Heart right ventricle (tissue), 16 donors: ENCODE measurements at places on chromosomes 5 and 9. TPM values are rescaled to one million over a fixed set of nuclear protein-coding genes. Genes with fewer than 3 reads are reported as not detected.

LCN15 gene
- 1.0 TPM for polyA plus RNA-seq

CCDC192 gene
- polyA plus RNA-seq, result 0.13 TPM

AQP7 gene
- 255 TPM for polyA plus RNA-seq

LMX1B gene
- 0.29 TPM for polyA plus RNA-seq

PTGR1 gene
- 10.4 TPM for polyA plus RNA-seq

PRR16 gene
- 5.3 TPM for polyA plus RNA-seq

INSL6 gene
- not detected for polyA plus RNA-seq

CDH18 gene
- polyA plus RNA-seq, result not detected

AP3S1 gene
- 42.2 TPM for polyA plus RNA-seq

GNAQ gene
- 5.4 TPM for polyA plus RNA-seq

GRIN3A gene
- 0.29 TPM for polyA plus RNA-seq

CAPSL gene
- polyA plus RNA-seq, result not detected

LRRC70 gene
- polyA plus RNA-seq, result 2.0 TPM

IFNA21 gene
- not detected for polyA plus RNA-seq

SMIM32 gene
- not detected for polyA plus RNA-seq

FOXD4 gene
- not detected for polyA plus RNA-seq

ZCCHC7 gene
- polyA plus RNA-seq, result 4.3 TPM

ZNF618 gene
- 1.1 TPM for polyA plus RNA-seq

PKD2L2 gene
- polyA plus RNA-seq, result not detected

DNA sequence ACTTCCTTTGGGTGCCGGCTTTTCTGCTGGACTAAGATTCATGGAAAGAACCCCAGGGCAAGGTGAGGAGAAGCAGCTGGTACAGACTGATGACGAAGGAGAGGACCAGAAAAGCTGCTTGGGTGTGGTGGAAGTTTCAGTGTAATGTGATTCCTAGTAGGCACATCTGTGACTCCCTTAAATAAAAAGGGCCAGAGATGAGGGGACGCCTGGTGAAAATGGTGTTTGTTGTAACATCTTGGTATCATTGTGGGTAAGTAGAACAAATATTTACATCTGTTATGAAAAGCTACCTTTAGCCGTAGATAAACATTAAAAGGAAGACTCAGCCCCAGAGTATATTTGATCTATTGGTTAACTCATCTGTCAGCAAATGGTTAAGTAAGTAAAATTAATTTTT lies 33.8 kb downstream of the OTULINL start:
- no peak for DNase-seq

GRCh38 chr5:169248550-169248949 lies 52.4 kb downstream of the SLIT3 start:
- no peak for DNase-seq

GRCh38 chr5:161085056-161085455 lies 233.0 kb upstream of the ATP10B start:
- DNase-seq, result no peak

DNA sequence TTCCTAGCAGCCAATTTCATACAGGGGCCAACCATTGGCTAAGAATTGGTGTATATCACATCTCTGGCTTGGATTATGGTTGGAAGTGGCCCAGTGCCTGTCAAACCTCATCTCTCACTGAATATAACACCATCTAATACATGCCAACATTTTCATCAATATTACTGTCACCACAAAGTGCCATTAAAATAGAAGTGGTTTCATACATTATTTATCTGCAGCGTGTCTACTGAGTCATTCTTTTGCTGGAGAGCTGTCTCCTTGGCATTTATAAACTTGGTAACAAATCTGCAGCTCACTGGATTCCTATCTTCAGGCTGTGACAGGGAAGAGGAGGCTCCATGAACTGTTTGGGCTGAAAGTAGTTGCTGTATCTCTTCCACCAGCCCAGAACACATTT lies 70.9 kb downstream of the PTTG1 start:
- DNase-seq, result no peak

DNA sequence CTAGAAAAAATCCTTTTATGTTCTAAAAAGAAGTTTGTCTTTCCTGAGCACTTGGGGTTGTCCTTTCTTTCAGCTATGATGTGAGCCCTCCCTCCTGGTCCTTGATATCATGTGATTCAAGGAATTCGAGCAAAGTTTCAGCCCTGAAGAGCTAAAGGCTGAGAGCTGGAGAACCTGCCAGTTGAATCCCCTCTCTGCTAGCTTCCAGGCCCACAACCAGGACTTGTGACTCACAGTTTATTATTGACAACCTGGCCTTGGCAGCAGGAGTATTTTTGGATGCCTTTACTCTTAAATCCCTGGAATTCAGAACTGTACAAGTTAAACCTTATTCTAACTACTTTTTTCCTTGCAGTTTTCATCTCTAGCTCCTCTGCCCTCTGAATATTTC lies 182.8 kb downstream of the SPOCK1 start:
- no peak for DNase-seq

GRCh38 chr5:129080766-129081165 lies 13.8 kb upstream of the ISOC1 start:
- no peak for DNase-seq

DNA sequence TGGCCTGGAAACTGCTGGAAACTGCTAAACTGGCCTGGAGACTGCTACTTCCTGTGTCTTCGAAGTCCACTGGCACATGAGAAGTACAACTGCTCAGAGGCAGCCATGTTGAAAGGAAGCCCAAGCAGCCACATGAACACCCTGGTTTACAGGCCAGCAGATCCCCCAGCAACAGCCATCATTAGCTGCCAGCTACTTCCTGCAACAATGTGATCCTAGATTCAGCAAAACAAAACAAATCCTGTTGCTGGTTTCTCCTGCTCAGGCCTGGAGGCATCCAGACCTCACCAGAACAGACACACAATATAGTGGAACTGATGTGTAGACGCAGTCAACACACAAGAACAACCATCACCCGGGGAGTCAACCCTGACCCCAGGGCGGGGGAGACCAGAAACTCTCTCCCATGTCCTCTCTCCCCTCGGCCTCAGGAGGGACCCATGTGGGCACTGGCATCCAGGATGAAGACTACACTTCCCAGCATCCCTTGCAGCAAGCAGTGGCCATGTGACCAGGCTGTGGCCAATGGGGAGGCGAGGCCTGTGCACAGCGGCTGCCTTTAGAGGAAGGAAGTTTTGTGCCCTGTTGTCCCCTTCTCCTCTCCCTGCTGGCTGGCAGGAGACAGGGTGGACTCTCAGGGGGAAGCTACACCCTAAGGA lies 9.2 kb upstream of the LCN15 start:
- DNase-seq, result no peak

DNA sequence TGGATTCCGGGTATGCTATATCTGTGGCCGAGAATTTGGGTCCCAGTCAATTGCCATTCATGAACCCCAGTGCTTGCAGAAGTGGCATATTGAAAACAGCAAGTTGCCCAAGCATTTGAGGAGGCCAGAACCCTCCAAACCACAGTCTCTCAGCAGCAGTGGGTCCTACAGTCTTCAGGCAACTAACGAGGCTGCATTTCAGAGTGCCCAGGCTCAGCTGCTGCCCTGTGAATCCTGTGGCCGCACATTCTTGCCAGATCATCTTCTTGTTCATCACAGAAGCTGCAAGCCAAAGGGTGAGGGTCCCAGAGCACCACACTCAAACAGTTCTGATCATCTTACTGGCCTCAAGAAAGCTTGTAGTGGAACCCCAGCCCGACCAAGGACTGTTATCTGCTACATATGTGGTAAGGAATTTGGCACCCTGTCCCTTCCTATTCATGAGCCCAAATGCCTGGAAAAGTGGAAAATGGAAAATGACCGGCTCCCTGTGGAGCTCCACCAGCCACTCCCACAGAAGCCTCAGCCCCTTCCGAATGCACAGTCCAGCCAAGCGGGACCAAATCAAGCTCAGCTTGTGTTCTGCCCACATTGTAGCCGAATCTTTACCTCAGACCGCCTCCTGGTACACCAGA lies 23.0 kb downstream of the ZNF474 start:
- DNase-seq, result no peak

- no peak for DNase-seq
These were observed 313.4 kb downstream of the DEPDC1B start for GRCh38 chr5:60386436-60387050.

- DNase-seq, result no peak
These were observed 127.2 kb downstream of the MACIR start for GRCh38 chr5:103385722-103386121.

GRCh38 chr5:98470747-98471146 lies 302.7 kb upstream of the RGMB start:
- no peak for DNase-seq

GRCh38 chr5:149961957-149962409 lies 1.4 kb downstream of the SLC26A2 start:
- DNase-seq, result no peak

DNA sequence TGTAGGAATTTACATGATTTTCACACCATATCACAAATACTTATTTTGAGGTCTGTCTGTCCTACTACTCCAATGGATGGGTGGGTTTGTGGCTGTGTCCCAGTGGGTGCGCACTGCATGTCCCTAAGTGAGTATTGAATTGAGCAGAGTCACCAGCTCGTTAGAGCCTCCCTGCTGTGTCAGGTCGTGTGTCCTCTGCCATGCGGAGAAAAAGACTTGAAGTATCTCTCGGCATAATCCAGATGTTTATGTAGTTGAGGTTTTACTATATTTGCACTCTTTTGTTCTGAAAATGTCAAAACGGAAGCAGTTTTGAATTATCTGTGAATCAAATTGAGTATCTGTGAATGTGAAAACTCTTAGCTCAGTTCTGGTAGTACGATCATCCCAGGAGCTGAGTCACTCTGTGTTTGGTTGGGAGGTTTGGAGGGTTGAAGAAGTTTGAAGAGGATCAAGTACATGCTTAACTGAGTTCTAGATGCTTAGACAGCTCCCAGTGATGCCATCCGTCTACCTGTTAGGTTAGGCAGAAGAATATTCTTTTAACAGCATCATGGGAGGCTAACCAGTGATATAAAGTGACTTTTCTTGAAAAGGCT lies 194.2 kb downstream of the TENT4A start:
- no peak for DNase-seq

DNA sequence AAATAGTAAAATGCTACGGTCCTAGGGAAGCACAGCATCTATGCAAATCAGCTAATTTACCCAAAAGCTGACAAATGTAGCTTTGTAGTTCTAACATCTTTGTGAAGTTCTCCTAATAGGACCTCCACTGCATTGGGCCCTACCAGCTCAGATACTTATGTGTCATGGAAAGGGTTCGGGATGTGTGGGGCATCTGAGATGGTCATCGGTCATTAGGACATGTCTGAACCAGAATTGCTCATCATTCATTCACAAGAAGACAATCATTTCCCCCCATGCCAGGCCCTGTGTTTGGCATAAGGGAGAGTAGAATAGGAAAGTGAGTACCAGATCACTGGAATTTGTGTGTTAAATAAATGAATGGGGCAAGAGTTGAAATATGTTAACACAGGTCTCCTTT lies 35.7 kb downstream of the PWWP2A start:
- DNase-seq, result no peak

GRCh38 chr5:103452089-103452488 lies 110.5 kb downstream of the NUDT12 start:
- DNase-seq, result no peak

GRCh38 chr9:71446106-71446472 lies 322.2 kb downstream of the CEMIP2 start:
- no peak for DNase-seq

- no peak for DNase-seq
These were observed 225.1 kb downstream of the PIK3R1 start for GRCh38 chr5:68440651-68441050.

- DNase-seq, result no peak
These were observed 39.0 kb downstream of the GOLPH3 start for GRCh38 chr5:32135086-32135485.

- no peak for DNase-seq
These were observed 494 bp upstream of the CXXC5 start for GRCh38 chr5:139647506-139648204.

GRCh38 chr9:134965851-134966250 lies 48.1 kb upstream of the FCN1 start:
- no peak for DNase-seq

GRCh38 chr5:177189965-177190364 lies 56.4 kb downstream of the NSD1 start:
- no peak for DNase-seq

DNA sequence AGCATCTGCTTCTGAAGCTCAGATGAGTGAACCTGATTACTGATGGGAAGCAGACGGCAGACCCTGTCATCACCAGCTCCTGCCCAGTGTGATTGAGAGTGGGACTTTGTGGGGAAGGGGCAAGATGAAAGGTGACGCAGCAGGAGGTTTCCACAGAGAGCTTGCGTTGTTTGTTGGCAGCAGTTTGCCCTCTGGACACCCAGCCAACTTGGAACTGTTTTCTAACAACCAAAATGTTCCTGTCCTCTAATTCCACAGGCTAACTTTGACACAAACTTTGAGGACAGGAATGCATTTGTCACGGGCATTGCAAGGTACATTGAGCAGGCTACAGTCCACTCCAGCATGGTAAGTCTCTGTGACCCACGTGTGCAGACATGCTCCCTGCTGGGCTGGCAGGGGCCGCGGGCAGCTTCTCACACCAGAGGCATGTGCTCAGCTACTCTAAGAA lies 20.9 kb downstream of the CYFIP2 start:
- DNase-seq, result peak; percentile 52

- DNase-seq, result no peak
These were observed 15.2 kb downstream of the HK3 start for GRCh38 chr5:176883700-176884570.

GRCh38 chr5:155293605-155294178 lies 280.1 kb downstream of the KIF4B start:
- DNase-seq, result no peak

- no peak for DNase-seq
These were observed 2.3 kb upstream of the ACSL6 start for GRCh38 chr5:132013711-132014110.

- DNase-seq, result no peak
These were observed 98.9 kb downstream of the F2RL2 start for GRCh38 chr5:76524101-76524835.

- no peak for DNase-seq
These were observed 243.1 kb upstream of the RFX3 start for GRCh38 chr9:3768712-3769457.

- no peak for DNase-seq
These were observed 197.3 kb downstream of the SLIT3 start for GRCh38 chr5:169103586-169104181.

DNA sequence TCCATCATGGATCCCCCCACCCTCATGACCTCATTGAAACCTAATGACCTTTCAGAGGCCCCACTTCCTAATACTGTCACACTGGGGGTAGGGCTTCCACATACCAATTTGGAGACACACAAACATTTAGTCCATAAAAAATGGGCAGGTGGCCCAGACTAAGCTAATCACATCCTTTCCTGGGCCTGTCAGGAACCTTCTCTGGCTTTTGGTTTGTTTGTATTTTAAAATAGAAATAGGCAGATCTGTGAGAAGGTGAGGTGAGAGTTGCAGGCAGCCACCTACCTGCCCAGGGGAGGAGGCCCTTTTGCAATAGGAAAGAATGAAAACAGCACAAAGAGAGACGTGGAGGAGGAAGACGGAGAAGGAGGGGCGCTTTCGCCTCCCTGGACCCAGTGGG lies 90.2 kb upstream of the BOD1 start:
- DNase-seq, result no peak
